Cortex of kidney (tissue), 1 donor: ENCODE measurements at places on chromosomes 16 and 17.

DNA sequence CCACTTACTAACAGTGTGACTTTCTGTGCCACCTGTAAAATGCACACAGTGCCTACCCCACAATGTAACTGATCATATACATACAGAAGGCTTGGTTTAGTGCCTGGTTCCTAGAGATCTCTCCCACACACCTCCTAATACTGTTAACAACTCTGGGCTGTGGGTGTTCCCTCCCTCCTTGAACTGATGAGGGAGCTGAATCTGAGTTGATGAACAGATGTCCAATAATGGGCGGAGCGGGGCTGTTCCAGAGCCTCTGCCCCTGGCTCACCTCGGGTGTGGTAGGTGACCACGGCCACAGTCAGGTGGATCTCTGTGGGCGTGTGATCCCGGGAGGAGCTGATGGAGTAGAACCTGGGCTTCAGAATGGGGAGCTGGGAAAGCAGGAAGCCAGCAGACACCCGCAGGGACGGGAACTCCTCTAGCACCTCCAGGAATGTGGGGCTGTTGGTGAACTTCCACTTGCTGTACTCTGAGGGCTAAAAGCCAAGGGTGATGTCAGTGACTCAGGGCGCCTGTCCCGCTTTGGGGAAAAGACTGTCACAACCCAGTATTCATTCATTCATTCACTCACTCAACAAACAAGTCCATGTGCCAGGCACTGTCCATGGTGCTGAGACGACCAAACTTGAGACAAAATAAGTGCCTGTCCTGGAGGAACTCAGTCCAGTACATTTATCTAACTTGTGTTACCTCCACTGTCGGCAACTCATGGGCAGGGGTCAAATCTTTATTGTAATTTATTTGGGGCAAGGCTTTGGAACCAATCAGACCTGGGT, 37.6 kb downstream of the NOS2 start:
- no peak for DNase-seq

DNA sequence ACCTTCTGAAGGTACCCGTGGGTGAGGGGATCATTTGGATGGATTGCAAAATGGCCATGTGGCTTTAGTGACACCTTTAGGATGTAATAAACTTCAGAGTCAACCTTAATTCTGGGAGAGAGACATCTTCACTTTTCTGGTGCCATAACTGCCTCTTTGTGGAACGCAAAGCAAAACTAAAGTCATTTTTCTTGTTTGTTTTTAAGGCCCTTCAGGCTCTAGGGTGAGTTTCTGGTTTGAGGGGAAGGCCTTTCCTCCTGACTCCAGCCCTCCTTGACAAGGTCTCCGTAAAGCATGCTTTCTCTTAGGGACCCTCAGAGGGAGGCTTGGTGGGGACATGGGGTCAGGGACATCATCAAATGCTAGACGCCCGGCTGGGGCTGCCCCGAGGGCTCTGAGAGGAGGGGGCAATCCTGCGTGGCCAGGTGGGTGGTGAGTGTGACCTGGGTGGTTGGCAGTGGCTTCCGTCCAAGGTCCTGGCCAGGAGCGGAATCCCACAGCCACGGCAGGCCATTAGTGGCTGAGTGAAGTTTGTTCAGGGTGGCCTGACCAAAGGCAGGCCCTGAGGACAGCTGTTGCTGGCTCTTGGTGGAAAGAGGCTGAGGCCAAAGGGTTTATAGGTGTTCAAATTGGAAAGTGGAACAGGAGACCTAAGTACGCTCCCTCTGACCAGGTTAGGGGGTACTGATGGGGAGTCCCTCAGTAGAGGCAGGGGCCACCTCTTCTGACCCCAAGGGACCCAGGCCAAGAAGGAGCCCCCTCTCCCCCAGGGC, 112.2 kb downstream of the METRNL start:
- no peak for DNase-seq

DNA sequence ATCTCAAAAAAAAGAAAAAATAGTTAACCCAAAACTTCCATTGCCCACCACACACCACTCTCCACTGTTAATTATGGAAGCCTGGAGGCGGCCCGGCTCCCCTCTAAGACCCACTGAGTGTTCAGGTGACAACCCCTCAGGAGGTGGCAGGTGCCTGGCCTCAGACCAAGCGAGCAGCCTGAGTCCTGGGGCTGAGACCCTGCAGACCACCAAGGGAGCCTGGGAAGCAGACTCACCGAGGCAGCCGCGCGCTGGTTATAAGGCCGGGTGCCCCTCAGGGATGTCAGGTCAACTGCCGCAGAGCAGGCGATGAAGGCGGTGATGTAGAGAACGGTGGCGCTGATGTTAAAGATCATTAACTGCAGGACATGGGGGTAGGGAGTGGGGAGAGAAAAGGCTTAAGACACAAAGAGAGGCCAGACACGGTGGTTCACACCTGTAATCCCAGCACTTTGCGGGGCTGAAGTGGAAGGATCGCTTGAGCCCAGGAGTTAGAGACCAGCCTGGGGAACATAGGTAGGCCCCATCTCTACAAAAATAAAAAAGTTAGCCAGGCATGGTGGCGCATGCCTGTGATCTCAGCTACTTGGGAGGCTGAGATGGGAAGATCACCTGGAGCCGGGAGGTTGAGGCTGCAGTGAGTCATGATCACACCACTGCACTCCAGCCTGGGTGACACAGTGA, 13.3 kb downstream of the ARL2BP start:
- DNase-seq = no peak

- no peak for DNase-seq
These were observed 34.1 kb downstream of the FAM20A start for GRCh38 chr17:68567035-68567434.

GRCh38 chr16:88069397-88070168, 118.3 kb downstream of the BANP start:
- DNase-seq = no peak

DNA sequence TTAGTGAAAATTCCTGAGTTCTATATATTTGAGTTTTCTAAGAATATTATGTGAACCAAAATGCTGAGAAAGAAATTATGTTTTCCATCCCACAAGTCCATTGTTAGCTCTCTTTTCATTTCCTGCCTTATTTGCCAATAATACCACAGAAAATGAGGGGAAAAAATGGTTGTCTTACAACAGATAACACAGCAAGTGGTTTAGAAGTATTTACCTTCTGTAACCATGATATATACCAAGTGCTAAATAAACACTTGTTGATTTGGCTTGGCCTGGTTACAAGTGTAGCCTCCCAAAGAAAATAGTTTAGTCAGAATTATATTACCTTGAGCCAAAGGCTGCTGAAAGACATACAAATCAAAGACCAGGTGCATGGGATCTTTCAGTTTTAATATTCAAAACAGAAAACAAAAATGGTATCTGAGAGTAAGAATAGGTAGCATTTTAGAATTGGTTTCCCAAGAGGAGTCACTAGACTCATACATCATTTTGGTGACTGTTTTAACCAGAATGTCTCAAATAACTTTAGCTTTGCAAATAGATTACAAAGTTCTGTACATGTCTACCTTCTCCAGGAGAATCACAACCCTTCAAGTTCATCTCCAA, 439.8 kb upstream of the DYNLRB2 start:
- DNase-seq = no peak

DNA sequence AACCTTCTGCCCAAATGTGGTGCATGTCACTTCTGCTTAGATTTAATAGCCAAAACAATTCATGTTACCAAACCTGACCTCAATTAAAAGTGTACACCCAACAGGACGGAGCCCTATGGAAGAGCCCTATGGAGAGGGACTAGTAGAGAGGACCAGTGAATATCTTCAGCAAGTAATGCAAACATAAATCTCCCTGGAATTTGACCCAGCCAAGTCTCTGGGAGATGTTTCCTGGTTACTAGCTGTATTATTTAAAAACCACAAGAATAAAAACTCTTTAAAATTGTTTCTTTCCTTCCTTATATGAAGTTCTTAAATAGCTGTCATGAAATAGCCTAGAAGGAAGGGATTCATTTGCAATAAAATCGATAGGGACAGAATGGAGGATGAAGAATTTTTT, 255.8 kb downstream of the CDH11 start:
- DNase-seq = no peak

DNA sequence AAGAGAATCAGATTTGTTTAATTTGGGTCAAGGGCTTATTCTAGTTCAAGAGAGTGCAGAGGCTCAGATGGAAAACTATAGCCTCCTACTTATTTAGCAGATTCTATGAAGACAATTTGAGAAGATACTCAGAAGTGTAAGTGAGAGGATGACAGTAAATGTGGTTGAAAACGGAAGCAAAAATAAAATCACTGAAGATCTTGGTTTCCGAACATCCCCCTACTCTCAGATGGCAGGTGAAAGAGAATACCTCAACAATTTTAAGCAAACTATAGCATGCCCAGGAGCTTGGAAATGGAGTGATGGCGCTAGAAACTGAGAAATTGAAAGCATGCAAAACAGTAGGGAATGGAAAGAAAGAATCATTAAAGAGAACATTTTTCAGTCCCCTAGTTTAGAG, 705.5 kb upstream of the CDH8 start:
- no peak for DNase-seq

GRCh38 chr16:80114699-80115098, 426.1 kb upstream of the DYNLRB2 start:
- no peak for DNase-seq

DNA sequence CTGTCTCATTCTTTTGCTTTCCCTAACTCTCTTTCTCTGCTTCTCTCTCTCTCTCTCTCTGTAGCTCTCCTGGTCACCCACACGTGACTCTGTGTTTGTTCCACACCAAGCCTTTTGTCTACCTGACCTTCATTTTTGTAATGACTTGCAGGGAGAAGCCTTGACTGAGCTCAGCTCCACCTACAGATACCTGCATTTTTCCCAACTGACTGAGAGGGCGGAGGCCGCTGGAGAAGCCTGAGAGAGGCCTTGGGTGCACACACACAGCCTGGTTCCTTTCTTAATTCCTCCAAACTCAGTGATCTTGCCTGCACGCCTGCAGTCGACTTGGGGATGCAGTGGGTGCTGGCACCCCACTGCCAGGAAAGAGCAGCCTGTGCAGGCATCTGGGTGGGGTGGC, 68.8 kb downstream of the LYRM1 start:
- no peak for DNase-seq

- no peak for DNase-seq
These were observed 1.2 kb upstream of the AMFR start for GRCh38 chr16:56426585-56426984.

- no peak for DNase-seq
These were observed 11.5 kb downstream of the LITAF start for GRCh38 chr16:11575223-11575589.

DNA sequence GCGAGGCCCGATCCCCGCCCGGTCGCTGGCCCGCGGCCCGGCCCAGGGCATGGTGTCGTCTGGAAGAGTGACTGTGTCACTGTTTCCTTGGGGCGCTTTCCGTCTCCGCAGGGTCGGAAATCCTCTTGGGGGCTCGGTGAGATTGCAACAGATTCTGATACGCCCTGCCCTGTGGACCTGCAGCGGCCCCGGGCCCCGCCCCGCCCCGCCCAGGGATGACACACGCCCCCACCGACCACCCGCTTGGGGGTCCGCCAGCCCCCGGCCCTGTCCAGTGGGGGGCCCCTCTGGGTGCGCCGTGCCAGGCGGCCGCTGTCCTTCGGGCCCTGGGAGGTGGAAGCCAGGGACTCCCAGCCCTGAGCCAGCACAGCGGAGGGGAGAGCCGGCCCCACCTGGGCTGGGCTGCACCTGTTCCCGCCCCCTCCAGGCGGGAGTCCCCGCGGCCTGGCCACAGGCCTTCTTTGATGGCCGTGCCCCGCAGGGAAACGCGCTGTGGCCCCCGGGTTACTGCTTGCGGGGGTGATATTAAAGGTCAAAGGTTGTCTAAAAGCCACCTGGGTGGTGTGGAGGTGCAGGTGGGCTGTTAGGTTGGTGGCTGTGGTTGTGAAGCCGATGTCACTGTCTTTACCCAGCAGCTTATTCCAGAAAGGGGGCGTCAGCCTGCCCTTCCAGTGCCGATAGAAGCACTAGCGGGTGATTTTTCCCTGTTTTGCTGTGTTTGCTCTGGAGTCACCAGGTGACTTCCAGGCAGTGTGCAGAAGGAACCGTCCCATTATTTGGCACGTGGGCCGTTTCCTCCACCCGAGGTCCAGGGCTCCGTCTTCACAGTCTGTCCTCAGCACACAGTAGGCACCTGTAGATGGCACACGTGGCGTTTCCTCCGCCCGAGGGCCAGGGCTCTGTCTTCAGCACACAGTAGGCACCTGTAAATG, 752 bp downstream of the TBC1D24 start:
- DNase-seq = no peak

GRCh38 chr17:79108232-79108850, 33.7 kb downstream of the ENGASE start:
- no peak for DNase-seq

DNA sequence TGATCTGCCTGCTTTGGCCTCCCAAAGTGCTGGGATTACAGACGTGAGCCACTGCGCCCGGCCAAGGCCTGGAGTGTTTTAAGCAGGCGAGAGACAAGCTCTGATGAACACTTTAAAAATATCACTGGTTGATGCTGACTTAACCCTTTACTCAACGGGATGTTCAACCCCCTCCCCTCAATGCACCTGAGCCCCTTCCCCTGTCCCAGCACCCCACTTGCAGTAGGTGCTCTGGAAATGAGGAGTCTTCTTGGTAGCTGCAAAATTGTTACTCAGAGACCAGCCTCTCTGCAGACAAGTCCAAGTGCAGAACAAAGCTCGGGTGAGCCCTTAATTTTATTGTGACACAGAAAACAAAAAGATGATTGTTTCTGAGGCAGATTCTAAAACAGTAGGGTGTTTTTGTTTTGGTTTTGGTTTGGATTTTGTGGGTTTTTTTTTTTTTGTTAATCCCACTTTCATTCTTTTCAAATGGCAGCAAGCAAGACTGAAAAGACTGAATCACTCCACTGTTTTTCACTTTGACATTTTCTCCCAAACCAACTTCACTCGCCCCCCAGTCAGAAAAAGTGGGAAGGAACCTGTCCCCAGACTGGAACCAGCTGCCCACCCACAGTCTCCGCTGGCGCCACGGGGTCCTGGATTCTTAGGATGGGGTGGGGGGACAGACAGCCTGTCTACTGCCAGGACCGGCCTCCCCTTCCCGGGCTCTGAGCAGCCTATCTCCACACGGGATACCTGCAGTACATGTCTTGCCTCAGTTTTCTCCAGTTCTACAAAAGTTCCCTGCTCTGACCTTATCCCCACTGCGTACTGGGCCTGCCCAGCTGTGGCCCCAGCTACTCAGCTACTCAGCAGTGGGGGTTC, 5.2 kb upstream of the PLLP start:
- DNase-seq = no peak

DNA sequence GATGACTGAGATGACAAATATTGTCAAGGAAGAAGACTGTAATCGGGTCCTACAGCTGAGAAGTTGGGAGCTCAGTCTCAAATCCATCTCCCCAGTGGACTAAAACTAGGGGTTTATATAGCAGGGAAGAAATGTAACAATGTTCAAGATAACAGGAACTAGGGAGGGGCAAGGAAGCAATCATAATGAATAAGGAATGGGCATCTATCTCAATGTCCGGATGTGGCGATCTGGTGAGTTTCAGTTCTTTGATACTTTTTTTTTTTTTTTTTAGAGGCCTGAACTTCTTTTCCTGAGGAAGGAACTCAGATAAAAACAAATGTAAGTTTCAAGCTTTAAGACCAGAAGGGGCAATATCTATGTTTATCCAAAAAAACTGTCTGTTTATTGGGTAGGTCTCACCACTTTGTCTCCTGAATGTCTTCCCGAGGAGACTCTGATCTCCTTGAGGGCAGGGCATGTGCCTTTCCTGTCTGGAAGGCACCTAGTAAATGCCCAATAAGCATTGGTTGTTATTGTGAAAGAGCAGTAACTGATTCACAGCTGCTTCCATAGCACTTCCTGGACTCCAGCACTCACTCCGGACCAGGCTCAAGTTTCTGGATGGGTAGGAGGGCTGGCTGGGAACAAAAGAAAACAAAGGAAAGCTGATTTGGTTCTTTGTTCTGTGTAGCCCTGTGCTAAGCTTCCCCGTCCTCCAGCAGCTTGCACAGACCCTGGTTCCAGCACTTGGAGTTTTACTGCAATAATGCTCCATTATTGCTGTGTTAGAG, 51.9 kb downstream of the MEOX1 start:
- no peak for DNase-seq

- no peak for DNase-seq
These were observed 12.4 kb downstream of the TAC4 start for GRCh38 chr17:49835472-49835871.
